MV-4-11 (cell line): ENCODE measurements at places on chromosomes 13 and 19.
A peak's percentile ranks its signal among the peaks of the same experiment; 100 is the strongest.

DNA sequence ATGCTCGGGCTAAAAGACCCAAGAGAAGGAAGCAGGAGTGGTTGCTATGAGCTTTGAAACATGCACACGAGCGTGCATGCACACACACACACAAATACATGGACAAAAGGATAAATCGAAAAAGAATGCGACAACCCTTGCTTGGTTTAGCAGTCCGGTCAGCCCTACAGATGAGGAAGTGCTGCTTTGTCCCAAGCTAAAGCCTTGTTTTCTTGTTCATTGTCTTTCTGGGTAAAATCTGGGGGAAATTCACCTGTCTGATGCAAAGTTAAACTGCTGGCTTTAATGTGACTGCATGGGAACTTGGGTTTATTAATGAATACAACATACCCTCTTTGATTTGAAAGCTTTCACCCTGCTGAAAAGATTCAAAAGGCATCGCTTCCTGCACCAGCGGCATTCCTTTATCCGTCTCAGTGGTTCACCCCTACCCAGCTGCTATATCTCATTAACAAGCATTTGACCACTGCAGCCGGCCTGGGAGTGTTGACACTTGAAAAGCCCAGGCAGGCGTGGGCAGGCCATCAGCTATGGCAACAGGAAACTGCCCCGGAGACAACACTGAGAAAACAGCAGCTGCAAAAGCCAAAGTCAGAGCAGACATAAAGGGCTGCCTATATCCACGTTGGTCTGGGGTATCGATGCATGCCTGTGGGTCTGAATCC lies 301.7 kb downstream of the NDFIP2 start:
- DNase-seq: peak; percentile 15

GRCh38 chr19:8064911-8065874 lies 12.6 kb downstream of the CCL25 start:
- DNase-seq: peak; percentile 27

- no peak for DNase-seq
Measured at GRCh38 chr13:70188567-70188966, 80.3 kb upstream of the KLHL1 start.

DNA sequence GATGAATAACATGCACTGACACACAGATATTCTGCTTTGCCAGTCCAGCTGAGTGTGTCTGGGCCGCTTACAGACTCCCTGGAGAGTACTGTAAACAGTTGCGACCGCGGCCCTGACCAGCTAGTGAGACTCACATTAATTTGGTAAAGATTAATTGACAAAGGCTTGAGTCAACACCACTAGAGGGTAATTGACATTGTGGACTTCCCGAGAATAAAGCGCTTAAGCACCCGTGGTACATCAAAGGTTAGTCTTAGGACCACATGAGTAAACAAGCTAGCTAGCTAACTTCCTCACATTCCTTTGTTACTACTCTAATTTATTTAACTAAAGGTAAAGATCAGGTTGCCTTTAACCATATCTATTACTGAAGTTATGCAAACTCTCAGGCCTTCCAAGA lies 624.4 kb upstream of the ARGLU1 start:
- DNase-seq: no peak

DNA sequence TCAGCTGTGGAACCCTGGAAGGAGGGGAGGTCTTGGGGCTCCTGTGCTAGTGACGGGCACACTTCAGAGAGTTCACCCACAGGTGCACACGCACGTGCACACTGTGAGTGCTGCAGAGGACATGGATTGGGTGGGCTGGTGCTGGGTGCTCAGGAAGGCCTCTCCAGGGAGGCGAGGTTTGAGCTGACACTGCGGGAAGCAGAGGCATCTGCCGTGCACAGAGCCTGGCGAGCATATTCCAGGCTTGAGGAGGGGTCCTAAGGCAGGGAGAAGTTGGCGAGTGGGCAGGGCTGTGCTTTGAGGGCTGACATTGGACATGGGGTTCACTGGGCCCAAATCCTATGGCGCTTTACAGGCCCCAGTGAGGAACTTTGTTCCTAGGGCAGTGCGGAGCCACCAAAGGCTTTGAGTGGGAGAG lies 25.6 kb downstream of the CCDC8 start:
- no peak for DNase-seq

DNA sequence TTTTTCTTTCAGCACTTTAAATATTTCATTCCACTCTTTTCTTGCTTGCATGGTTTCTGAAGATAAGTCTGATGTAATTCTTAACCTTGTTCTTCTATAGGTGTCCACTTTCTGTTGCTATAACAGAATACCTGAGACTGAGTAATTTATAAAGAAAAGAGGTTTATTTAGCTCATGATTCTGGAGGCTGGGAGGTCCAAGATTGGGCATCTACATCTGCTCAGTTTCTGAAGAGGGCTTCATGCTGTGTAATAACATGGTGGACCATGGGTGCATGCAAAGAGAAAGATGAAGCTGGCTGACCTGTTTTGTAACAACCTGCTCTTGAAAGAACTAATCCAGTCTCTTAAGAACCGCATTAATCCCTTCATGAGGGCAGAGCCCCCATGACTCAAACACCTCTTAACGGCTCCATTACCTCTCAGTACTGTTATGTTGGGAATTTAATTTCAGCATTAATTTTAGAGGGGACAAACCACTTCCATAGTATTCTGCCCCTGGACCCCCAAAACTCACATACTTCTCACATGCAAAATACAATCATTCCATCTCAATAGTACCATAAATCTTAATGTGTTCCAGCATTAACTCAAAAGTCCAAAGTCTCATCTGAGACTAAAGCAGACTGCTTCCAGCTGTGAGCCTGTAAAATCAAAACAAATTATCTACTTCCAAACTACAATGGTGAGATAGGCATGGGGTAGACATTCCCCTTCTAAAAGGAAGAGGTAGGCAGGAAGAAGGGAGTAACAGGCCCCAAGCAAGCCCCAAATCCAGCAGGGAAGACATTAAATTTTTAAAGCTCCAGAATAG lies 9.6 kb upstream of the FGF9 start:
- DNase-seq: no peak

GRCh38 chr13:113013878-113014751 lies 45.1 kb downstream of the MCF2L start:
- no peak for DNase-seq

DNA sequence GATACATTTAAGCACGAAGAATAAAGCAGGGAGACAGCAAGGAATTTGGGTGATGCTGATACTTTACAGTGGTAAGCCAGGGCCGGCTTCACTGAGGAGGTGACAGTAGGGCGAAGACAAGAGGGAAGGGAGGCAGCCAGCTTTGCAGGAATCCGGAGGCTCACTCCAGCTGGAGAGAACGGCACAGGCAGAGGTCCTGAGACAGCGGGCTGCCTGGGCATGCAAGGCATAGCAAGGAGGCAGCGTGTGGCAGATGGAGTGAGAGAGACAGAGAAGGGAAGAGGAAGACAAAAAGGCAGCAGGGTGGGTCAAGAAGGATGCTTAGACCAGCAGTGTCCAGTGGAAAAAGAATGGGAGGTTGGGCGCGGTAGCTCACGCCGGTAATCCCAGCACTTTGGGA lies 83.2 kb upstream of the WASF3 start:
- no peak for DNase-seq

DNA sequence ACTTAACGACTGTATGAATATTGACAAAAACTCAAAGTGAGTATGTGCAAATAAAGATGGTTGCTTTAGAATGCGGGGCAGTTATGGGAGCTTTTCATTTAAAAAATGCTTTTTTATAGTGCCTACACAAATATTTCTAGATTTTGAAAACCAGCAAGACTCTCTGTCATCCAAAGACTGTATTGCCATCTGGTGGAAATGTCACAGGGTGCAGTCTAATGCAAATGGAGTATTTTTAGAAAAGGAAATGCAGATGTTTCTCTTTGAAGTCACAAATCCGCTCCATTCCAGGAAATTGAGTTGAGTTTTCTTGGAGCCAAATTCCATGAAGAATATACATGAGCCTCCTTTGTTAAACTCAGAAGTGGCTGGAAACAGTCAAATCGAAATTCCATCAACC lies 2.3 kb upstream of the C1QTNF9B start:
- DNase-seq: peak; percentile 45

DNA sequence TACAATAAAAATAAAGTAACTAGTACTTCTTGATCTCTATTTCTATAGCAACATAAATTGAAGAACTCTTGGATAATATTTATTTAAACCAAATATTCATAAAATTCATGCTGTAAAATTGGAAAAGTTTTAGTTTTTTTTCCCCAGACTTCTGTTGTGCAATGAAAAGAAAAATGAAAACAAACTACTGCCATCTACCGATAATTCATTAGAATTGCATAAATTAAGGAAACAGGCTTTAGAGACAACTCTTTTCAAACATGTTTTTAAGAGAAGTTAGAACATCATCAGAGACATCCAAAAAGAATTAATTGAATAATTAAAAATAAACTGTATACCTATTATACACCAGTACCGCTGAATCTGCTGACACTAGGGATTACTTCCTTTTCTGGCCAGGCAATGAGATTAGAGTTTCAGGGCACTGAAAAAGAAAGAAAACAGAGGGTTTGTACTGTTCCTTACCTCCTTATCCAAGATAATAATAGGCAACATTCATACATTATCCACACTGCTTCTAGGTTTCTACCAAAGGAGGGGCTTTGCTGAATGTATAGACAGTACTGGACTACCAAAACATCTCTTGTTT lies 4.9 kb downstream of the CCDC122 start:
- DNase-seq: peak; percentile 32
